Stimulated activated CD8-positive, alpha-beta memory T cell treated with anti-CD3 and anti-CD28 coated beads, Interleukin-4, amount 100 ng/mL, for 4 hours (primary cell): ENCODE measurements at places on chromosomes 5 and 9.

GRCh38 chr5:38285226-38285625 is 26.9 kb downstream of the EGFLAM start:
- DNase-seq: no peak

DNA sequence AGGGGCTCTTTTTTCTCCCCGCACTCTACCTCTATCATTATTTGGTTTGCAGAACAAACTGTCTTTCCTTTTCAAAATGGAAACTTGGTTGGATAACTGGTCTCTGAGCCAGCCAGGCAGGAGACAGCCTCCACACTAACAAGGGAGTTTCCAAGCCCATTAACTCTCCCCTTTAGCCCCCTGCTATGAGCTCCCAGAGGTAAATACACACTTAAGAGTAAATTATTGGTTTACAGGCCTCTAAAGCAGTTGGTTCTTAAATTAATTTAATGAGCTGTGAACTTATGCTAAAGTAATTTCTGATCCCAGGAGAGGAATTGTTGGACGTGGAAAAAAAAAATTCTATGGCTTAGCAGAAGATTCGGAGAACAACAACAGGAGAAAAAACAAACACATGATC is 30.3 kb downstream of the EPB41L4A start:
- no peak for DNase-seq

DNA sequence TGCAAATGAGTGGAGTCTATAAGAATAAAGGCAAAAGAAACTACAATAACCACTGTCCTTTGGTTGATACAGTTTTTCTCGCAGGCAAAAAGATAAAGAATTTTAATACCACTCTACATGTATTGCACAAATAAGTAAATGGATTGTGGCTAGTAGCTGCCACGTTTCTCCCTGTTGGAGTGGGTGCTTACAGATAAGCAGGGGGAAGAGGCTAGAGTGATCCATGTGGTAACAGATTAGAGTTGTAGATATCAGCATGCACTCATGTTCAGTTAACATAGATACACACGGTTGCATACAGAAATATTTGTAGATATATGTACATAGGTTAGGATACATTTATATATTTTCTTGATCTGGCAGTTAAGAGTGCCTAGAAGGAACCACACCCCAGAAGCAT is 179.5 kb downstream of the ARHGEF28 start:
- no peak for DNase-seq

DNA sequence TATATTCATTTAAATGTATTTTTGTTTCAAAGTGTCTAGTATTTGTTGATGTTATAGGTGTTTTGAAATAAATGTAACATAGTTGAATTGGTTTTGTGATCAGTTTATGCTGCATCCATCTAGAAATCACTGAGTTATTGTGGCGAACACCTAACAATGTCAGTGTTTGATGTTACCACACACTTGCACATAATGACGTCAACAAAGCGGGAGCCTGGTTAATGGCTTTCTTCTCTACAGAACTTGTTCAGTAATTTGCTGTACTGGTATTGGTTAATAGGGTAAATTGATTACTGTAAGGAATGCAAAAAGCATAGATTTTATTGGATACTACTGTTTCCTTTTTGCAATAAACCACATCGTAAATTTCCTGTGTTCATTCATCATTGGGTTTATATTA is 133.0 kb downstream of the ATG10 start:
- DNase-seq: no peak

- no peak for DNase-seq
Observed at GRCh38 chr5:80784451-80784850, 129.7 kb upstream of the DHFR start.

- DNase-seq: no peak
Observed at GRCh38 chr9:133973111-133973790, 18.9 kb downstream of the VAV2 start.

DNA sequence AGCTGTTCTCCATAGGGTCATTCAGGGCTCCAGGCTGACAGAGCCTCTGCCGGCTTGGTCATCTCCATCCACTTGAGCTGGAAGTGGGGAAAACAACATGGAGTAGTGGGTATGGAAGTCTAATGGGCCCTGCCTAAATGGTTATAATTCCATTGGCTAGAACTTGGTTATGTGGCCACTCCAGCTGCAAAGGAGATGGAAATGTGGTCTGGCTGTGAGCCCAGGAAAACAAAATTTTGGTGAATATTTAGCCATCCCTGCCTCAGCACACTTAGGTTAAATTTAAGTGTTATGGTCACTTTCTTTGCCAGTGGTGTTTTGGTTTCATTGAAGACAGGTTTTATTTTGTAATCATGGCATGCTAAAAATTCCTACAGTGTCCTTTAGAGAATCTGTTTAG is 112.3 kb downstream of the SMARCA2 start:
- no peak for DNase-seq

DNA sequence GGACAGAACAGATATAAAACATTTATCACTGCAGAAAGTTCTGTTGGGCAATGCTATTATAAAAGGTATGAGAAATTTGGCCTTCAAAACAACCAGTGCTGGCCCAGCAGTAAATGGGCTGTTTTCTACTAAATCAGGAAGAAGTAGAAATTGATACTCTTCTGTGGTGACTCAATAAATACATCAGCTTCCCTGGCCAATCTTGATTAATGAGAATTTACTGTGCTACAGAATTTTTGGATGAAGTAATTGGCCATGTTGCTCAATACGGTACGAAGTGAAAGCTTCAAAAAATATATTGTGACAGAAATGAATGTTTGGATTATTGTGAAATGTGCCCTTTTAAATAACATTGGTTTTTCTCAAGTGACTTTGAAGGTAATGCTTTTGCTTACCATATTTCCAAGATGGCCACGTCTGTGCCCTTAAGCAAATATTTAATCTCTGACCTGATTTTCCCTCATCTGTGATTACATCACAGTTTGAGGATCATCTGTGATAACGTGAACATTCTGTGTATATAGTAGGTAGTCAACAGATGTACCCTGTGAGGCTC is 4.2 kb downstream of the DNAJA1 start:
- no peak for DNase-seq

DNA sequence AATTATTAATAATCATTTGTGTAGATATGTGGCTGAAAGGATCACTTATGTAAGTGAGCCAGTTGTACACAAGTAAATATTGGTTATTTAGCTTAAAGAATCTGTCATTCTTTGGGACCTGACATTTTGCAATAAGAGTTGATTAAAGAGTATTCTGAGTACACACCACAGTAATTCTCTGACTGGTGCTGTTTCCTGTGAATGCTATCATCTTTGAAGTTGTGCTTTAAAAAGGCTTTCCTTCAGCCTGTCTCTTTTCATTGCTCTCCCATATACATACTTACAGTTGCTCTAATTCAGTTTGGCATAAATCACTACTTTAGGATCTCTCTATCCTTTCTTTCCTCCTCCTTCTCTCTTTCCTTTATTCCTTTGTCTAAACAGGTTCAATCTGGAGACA is 8.7 kb upstream of the CSNK1G3 start:
- DNase-seq: no peak

DNA sequence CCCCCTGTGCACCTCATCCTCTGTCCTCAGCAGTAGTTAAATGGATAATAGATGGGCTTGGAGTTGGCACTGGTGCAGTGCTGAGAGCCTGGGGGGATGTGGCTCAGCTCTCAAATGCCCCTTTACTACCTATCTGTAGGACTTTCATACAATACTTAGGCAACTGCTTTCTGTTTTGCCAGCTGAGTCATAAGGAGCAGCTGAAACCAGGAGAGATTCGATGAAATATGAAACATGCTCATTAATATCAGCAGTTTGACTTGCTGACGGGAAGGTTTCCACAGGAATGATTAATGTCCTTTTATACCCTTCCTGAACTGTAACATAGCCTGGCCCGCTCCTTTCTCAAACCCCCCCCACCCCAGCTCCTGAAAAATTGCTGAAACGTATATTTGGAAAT is 142.6 kb downstream of the SAXO1 start:
- no peak for DNase-seq

GRCh38 chr5:136186796-136187195 is 6.2 kb downstream of the SMIM32 start:
- DNase-seq: no peak

DNA sequence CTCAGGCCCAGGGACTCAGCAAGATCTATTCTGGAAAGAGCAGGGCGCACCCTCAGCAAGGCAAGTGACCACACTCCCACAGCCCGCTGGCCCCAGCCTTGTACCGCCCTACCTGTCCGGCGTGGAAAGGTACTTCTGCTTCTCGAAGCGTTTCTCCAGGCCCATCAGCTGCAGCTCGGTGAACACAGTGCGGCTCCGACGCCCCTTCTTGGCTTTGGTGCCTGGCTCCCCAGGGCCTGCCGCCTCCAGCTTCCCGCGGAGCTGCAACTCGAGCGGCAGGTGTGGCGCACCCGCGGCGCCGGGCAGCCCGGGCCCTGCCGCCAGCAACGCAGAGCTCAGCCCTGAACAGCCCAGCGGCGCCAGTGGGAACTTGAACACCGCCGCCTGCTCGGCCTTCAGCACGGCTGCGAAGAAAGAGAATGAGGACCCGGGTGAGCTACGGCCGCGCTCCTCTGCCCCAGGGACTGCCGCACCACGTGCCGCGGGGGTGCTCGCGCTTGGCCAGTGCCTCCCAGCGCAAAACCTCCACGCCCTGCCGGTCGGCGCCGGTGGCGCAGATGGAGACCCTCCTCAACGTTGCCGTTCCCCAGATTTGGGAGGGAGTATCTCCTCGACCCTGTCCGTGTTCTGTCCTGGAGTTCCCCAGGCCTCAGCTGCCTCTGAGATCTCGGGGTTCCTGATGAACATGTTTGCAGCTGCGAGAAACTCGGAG is 2.2 kb downstream of the BARX1 start:
- DNase-seq: no peak

GRCh38 chr9:114941376-114941775 is 11.0 kb upstream of the TNFSF8 start:
- no peak for DNase-seq

- no peak for DNase-seq
Observed at GRCh38 chr5:179268399-179268952, 76.8 kb downstream of the ADAMTS2 start.

DNA sequence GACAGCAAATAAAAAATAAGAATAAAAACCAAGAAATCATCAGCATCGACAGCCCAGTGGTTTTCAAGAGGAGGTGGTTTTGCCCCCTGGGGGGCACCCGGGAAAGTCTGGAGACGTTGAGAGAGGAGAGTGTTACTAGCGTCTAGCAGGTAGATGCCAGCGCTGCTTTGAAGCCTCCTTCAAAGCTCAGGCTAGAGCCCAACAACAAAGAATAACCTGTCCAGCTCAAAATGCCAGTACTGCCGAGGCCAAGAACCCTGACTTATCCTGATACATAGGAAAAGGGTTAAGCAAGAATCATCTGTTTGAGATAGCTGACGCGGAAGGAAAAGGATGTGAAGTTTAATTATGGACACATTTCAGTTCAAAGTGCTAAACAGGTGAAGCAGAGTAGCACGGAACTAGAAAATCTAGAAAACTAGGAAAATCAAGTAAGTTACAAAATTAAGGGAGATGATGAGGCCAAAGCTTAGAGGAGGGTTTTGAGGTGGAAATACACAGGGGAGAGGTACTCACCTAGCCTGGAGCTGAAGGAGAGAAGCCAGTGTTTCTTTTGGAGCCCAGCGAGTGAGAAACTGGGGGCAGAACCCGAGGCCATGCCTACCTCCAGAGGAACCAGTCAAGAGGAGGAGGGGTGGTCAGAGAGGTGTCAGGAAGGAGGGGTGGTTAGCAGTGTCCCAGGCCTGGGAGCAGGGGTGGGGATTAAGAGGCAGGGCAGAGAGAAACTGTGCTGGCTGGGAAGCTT is 121.0 kb upstream of the RETREG1 start:
- DNase-seq: no peak

GRCh38 chr9:34377404-34377746 is 677 bp upstream of the MYORG start:
- no peak for DNase-seq

DNA sequence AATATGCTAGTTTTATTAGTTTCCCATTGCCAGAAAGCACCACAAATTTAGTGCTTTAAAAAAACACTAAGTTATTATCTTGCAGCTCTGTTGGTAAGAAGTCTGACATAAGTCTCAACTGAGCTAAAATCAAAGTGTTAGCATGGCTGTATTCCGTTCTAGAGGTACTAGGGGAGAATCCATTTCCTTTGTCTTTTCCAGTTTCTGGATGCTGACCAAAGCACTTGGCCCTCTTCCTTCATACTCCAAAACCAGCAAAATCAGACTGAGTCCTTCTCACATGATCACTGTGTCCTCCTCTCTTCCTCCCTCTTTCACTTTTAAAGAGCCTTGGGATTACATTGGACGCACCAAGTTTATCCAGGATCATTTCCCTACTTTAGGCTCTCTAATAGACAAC is 9.5 kb downstream of the CDH18 start:
- no peak for DNase-seq

DNA sequence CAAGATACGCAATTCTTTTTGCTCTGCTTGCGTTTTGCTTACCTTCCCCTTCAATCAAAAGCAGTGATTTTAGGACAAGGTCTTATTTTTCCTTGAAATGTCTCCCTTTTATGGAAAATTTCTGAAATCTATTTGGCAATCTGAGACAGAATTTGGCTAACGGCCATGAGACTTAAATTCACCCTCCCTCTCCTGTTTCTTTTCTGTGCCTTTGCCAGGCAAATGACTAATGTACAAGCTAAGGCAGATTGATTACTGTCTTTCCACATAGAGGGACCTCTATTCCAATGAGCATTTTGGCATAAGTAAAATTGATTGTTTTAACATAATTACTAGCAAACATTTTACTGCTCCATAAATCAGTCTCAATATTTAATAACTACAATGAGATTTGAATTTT is 31.7 kb downstream of the FAM81B start:
- no peak for DNase-seq

GRCh38 chr5:83662558-83662957 is 58.1 kb downstream of the HAPLN1 start:
- no peak for DNase-seq
